ENCODE measurements at places on chromosomes 4 and X. TPM values are rescaled to one million over a fixed set of nuclear protein-coding genes. Genes with fewer than 3 reads are reported as not detected.

DNA sequence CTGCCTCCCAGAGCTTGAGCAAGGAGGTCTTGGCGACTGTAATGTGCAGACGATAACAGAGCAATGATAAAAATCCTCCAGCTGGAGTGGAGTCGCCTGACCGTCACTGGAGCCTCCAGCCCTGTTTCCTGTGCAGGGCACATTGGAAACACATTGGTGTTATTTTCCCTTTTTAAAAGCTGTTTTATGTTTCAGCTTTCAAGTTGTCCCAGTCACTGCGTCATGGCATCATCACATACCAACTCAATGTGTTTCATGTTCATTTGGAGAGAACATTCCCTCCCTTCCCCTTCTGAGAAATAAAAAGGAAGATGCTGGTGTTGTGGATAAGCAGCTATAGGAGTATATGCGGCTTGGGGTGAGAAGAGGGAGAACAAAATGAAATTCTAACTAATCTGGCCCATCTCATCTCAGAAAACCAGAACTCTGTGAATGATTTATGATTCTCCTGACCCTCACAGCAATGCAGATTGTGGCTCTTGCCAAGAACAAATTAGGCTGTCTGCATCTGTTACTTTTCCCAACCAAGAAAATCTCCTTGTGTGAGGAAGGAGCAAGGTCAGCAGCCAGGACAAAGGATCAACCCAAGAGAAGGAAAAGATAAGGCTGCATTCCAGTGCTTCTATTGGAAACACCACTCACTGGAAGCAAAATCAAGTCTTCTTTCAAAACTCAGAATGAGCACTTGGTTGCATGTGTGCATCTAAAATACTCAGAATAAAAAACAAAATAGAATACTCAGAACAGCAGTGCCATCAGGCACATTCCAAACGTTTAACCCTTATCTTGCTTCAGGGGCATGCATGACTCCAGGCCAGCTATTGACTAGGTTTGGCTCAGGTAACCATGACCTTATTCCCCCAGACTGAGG, 134.4 kb downstream of the RASL11B start:
- peak; percentile 54 for DNase-seq

GRCh38 chr4:113375964-113376666, 326.7 kb downstream of the ANK2 start:
- DNase-seq = no peak

DNA sequence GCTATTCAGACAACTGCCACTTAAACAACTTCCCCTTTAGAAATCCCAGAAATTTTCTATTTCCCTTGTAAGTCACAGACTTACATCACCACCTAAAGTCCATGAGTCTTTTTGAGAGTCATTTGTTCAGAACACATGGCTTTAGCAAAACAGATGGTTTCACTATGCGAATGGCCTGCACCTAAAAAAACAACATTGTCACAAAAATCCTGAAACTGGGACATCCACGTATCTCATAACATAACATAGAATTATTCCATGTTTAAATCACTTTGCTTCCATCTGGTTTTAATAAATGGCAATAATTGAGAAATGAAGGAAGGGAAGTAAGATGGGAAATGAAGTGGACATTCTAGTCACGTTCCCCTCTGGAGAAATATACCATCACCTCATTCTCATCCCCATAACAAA, 155.3 kb upstream of the EDNRA start:
- DNase-seq = no peak

DNA sequence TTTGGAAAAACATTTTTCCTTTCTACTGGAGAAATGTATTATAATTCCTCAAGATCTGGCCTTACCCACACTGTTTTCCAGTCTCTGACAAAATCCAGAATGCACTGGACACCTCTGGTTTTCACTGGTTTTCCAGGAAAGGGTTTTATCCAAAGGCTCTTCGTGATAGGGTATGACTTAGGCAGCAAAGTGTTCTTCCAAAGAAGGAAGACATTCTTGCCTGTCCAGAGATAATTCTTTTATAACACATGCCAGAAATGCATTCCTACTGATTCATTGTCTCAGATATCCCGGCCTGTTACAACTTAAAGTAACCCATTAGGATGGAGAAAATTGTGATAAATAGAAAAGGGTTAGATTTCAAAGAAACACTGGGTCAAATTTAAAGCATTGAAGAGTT, 2343.1 kb downstream of the PCDH7 start:
- no peak for DNase-seq

- no peak for DNase-seq
These were observed 65.8 kb downstream of the SLIT2 start for GRCh38 chr4:20317424-20317985.

GRCh38 chr4:24470666-24471485, 113.5 kb downstream of the DHX15 start:
- peak; percentile 53 for DNase-seq

GRCh38 chrX:15617111-15617510, 16.4 kb upstream of the ACE2 start:
- no peak for DNase-seq

DNA sequence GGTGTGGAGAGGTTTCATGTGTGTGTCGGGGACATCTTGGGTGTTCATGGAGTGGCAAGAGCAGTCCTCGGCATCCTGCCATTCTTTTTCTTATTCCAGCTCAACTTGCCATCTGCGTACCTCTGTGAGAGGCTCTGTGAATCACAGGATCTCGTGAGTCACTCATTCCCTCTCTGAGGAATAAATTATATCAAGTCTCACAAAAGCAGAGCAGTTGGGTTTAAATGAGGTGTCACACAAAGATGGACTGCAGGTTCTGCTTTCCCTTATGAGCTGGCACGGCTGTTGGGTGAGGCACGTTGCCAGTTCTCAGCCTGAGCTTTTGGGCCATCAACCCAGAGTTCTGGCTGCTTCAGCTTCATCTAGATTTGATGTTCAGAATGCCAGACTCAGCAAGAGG, 6.8 kb upstream of the OCIAD2 start:
- DNase-seq = no peak

DNA sequence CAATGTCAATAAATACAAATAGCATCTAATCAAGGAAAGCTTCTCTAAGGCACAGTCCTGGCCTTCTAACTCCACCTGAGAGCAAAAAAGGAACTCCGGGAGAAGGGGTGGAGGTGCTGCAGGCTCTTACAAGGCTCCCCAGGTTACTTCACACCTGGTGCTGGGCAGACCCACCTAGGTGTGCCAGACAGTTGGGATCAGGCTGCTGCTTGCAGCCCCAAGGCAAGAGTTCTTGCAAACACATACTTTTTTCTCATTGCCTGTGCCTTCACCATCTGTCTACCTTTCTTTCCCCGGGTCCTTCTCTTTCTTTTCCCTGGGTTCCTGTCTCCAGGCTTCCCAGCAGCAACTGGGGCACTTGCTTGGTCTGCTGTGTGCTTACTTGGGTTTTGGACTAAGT, 81.4 kb upstream of the STIM2 start:
- no peak for DNase-seq

GRCh38 chr4:128384091-128384520, 96.5 kb upstream of the PGRMC2 start:
- no peak for DNase-seq

GRCh38 chr4:3363411-3364141, 70.8 kb downstream of the RGS12 start:
- DNase-seq = no peak

DNA sequence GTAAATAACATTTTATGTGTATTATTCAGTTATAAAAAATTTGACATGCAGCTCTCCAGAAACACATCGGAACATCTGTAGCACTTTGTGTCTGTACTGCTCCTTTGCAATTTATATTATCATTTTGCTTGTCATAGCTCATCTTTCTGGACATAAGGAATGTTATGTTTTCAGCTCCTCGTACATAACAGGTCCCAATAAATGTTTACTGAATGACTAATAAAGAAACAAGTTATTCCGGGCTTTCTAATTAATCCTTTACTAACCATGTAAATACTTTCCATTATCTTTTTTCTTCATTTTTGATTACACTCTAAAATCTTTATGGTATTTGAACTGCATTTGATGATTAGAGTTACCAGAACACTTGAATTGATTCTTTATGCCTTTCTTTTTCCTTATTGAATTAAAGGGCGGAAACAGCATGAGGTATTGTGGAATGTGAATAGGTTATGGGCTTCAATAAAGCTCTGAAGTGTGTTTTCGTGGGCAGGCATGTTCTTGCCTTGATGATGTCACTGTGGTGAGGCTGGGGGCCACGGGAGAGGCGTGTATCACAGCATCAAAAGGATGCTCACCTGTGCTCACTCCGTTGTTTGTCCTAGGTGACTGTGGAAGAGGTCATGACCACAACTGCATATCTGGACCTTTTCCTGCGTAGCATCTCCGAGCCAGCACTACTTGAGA, 131.6 kb downstream of the GATB start:
- no peak for DNase-seq

- no peak for DNase-seq
These were observed 2.6 kb upstream of the KIAA0232 start for GRCh38 chr4:6779667-6780565.

DNA sequence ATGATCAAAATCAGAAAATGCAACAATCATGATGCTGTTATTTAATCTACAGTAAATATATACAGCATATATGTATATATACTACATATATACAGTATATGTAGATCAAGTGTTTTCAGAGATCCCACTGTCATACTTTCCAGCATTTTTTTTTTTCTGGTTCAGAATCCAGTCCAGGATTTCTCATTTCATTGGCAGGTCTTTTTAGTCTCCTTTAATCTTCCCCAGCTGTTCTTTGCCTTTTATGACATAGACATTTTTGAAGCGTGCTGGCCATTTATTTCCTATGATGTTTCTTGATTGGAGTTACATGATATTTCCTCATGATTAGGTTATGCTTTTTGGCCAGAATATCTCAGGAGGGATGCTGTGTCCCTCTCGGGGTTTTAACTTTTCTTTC, 92.0 kb upstream of the TLR2 start:
- no peak for DNase-seq

DNA sequence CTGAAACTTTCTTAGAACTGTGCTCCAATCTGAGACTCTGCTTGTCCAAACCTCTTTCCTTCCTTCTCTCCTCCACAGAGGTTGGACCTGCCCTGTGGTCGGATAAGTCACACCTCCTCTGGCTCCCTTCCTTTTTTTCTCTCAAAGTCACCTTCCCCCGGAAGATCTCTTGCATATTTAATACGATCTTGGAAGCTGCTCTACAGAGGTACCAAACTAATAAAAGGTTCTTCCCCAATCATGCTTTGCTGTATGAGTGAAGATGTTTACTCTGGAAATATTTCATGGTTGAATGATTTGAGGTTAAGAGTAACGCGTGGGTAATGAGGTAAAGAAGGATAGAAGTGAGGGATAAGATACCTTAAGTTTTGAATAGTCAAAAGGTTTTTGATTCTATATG, 166.0 kb downstream of the ATG4A start:
- DNase-seq = no peak

DNA sequence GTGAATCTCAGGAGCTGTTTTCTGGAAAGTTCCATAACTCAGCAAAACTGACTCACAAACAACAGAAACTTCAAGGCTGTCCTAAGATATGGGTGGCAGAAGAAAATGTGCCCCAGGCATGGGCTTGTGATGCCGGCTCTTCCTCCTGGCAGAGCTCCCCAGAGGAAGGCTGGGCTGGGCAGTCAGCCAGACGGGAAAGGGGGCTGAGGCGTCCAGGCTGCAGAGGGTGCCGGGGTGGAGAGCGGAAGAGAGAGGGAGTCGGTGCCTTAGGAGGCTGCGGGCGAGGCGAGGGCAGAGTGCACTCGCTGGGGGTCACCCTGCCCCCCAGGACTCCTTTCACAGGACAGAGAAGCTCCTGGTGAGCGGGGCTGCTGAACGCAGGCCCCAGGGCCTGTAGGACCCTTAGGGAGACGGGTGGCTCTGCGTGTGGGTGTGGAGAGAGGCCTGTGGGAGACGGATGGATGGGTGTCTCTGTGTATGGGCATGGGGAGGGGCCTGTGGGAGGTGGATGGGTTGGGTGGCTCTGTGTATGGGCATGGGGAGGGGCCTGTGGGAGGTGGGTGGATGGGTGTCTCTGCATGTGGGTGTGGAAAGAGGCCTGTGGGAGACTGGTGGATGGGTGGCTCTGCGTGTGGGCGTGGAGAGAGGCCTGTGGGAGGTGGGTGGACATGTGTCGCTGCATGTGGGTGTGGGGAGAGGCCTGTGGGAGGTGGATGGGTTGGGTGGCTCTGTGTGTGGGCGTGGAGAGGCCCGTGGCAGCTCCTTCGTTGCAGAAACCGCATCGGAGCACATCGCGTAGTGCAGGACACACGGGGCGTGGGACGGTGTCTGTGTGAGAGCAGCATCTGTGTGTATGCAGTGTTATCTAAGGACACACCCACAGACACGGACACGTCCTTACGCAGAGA, 15.9 kb downstream of the PCGF3 start:
- no peak for DNase-seq

DNA sequence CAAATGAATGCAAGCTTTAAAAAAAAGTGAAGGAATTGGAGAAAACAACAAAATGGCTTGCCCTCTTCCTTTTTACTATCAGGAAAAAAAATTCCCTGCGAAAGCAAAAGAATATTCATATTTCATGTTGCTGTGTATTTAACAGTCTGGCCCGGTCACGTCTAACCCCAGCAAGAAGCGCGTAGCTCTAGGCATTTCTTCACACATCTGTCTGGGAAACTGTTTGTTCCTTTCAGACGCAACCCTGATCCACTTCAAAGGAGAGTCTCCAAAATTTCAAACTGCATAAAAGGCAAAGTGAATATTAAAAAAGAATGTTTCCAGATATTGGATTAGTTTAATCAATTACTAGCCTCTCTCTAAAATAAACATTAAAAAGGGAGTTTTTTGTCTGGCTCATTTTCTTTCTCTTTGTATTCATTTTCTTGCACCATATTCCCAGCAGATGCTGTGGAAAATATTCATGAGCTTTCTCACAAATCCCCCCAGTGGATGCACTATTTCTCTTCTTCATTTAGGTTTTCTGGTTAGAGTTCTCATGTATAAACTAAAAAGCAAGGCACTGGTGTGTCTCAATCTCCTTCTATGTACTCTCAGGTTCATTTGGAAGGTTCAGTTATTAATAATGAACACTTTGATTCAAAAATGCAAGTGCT, 145.3 kb downstream of the MID1 start:
- DNase-seq = no peak

DNA sequence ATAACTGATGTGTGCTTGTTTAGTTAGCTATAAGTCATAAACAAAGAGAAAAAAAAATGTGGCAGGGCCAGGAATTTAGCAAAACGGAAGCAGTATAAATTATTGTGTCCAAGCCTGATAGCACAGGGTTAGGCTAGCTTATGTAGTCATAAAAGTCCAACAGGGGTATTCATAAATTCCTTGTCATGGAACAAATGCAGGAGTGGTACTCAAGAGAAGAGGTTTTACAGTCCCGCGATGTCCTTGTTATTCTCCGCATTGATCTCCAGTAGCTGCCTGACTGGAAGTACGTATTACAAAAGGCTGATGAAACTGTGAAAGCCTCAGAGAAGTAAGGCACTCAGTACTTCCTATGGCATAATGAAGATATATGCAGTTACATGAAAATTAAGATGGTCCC, 336.9 kb upstream of the TRAM1L1 start:
- no peak for DNase-seq

- DNase-seq = peak; percentile 34
These were observed 120.6 kb downstream of the KDR start for GRCh38 chr4:55004831-55005230.

- DNase-seq = no peak
These were observed 96.5 kb upstream of the PACRGL start for GRCh38 chr4:20603671-20604313.

Gene RNF128
- 0.13 TPM for total RNA-seq

Gene PRDM5
- total RNA-seq = 8.0 TPM

Gene ATP8A1
- total RNA-seq = 19.3 TPM

Gene GNRHR
- total RNA-seq = not detected

Gene PPP1R2C
- total RNA-seq = not detected

Gene C4orf36
- total RNA-seq = 0.59 TPM

Gene FRG2
- not detected for total RNA-seq

Gene ADAM29
- total RNA-seq = not detected

Gene STS
- total RNA-seq = 4.3 TPM
